ENCODE measurements at places on chromosomes 16 and 17.

DNA sequence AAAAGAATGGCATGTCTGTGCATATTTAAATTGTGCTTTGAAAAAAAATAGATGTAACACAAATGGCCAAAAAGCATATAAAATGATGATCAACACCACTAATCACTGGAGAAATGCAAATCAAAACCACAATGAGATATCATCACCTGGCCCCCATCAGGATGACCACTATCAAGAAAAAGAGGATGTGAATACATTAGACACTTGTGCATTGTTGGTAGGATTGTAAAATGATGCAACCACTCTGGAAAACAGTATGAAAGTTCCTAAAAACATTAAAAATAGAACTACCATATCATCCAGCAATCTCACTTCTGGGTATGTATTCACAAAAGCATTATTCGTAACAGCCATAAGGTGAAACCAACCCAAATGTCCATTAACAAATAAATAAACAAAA lies 91.5 kb downstream of the SPAG9 start:
- no peak for ATAC-seq

- peak; percentile 83 for ATAC-seq
Measured at GRCh38 chr17:61338000-61338798, 61.4 kb upstream of the TBX2 start.

DNA sequence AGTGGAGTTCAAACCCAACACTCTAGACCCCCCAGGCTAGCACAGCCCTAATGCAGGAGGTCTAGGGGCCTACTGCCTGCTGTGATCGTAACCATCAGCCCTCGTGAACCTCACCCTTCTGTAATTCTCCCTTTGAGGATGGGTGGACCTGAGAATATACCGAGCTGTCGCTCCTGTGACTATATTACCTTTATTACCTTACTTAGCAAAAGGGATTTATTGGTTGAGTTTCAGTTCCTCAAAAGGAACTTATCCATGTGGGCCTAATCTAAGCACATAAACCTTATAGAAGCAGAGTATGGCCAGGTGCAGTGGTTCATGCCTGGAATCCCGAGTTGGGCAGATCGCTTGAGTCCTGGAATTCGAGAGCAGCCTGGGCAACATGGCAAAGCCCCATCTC lies 19.2 kb upstream of the EMP2 start:
- no peak for ATAC-seq

- ATAC-seq = no peak
Measured at GRCh38 chr16:17983847-17984639, 352.5 kb downstream of the NPIPA8 start.

GRCh38 chr16:81586977-81587625 lies 142.5 kb downstream of the CMIP start:
- no peak for ATAC-seq

DNA sequence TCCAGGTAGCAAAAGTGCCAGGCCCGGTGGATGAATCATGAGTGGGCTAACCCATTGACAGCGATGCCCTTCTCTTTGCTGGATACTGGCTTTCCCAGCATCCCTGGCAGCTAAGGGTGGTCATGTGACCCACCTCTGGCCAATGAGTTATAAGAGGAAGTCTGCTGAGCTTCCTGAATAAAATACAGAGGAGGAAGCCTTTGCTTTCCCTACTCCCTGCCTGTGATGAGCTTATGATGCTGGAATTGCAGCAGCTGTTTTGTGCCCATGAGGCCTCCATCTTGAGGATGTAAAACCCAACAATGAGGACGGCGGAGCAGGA lies 15.0 kb upstream of the ATP2A3 start:
- ATAC-seq = no peak

- no peak for ATAC-seq
Measured at GRCh38 chr17:57329380-57330214, 73.3 kb downstream of the MSI2 start.

- ATAC-seq = no peak
Measured at GRCh38 chr16:49763826-49764225, 92.1 kb downstream of the ZNF423 start.

DNA sequence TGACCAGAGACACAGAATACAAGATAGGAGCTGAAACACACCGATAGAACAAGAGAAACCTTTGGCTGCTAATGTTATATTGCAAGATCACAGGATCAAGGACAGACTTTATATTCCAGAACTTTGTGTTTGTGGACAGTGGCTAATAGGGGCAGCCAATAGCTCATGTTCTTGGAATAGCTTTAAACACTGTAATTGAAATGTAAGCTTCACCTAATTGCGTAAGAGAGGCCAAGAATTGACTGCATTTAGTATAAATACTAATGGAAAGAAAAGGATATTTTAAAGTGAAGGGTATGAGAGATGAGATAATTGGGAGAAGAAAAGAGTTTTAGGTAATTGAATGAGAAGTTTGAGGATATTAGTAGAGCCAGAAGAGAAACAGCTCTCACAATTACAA lies 758.8 kb downstream of the CDH11 start:
- peak; percentile 12 for ATAC-seq

- ATAC-seq = no peak
Measured at GRCh38 chr17:81631482-81631881, 5.4 kb downstream of the NPLOC4 start.

DNA sequence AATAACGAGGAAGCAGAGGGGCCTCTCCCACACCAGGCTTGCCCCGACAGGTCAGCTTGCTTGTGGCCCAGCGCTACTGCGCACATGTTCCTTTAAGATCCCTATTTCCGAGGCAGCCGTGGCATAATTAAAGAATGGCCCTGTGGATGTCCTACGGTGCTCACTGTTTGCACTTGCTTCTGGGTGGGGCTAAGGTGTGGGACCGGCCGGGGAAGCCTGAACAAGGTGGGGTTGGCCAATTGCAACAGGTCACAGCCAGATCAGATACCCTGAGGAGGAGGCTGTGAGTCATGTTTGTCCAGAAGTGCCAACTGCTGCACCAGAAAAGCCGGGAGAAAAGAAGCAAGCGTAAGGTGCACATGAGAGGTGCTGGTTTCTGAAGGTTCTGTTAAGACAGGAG lies 158.5 kb upstream of the CACNG5 start:
- no peak for ATAC-seq

- ATAC-seq = no peak
Measured at GRCh38 chr16:13999895-14000425, 71.2 kb upstream of the MRTFB start.

DNA sequence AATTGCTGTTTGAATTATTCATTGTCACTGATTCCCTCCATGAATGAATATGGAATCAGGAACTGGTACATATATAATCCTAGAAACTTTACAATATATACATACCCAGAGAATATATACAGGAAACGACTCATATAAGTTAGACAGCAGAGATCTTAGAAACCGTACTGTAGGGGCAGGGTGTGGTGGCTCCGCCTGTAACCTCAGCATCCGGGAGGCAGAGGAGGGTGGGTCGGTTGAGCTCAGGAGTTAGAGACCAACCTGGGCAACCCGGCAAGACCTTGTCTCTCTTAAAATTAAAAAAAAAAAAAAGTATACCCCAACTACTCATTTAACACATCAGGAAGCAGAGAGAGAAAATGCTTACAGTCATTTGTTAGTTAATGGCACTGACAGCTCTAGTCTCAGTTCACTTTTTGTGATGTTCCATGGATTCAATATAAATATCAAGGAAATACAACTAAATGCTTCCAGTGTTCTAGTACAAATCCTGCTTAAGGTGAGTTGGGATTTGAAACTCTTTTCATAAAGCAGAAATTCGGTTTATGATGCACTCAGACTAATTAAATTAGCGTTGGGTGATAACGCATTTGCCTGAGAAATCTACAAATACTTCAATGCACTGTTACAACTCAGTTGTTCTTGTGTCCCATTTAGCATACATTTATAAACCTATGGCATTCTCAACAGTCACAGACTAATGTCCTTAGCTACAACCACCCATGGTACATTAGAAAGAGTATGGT lies 5.6 kb downstream of the GLG1 start:
- no peak for ATAC-seq

DNA sequence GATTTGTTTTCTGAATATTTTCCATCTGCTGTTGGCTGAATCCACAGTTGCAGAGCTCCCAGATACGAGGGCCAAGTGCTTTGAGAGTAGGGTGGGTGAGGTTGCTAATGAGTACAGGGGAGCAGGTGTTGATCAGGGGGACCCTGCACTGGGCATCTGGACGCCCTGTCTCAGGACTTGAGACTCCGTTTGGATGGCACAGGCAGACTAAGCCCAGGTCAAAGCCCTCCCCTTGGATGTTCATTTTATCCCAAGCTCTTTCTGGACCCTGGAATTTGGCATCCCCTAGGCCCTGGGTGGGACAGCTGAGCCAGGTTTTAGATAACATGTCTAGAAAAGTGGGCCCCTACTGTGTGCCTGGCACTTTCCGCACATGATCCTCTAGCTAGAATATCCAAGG lies 12.1 kb downstream of the USP6 start:
- no peak for ATAC-seq

GRCh38 chr17:61057257-61057656 lies 342.4 kb upstream of the TBX2 start:
- ATAC-seq = no peak

DNA sequence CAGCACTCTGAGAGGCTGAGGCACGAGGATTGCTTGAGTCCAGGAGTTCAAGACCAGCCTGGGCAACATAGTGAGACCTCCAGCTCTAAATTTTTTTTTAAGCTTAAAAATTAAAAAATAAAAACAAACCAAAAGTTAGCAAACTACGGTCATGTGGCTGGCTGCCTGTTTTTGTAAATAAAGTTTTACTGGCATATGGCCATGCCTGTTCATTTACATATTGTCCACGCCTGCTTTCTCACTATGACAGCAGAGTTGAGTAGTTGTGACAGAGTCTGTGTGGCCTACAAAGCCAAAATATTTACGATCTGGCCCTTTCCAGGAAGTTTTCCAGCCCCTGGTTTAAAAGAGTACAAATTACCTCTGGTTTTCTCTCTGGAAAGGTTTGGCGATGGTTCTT lies 3.3 kb downstream of the SLX4 start:
- ATAC-seq = no peak

DNA sequence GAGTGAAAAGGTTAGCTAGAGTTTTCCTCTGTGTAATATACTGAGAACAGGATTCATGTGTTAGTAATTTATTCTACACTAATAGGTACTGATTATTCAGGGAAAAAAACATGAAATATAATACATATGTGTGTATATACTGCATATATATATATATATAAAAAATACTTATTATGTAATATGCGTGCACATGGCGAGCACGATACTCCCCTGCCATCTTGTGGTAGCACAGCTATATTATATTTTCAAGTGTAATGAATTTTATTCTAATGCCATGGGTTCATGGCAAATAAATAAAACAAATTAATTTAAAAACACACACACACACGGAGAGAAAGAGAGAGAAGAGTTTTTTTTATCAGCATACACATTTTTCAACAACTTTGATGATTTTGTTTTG lies 460.6 kb downstream of the KCNJ2 start:
- ATAC-seq = peak; percentile 47

- no peak for ATAC-seq
Measured at GRCh38 chr16:67663151-67663876, 2.6 kb downstream of the PARD6A start.

- no peak for ATAC-seq
Measured at GRCh38 chr17:37182786-37183465, 192.9 kb upstream of the C17orf78 start.

DNA sequence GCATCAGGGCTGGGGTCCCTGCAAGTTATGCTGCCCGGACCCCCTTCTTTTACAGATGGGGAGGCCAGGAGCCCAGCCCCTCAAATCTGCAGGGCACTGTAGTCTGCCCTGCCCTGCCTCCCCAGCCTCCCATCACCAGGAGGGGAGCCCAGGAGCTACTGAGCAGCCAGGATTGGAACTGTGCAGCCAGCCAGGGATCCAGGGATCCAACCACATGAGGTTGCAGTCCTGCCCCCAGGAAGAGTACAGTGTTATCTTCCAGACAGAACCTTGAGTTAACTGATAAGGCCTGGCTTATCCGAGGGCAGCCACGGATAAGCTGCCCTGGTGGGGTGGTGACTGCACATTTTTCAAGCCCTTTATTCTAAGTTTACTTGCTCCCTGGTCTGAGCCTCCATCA lies 11.4 kb upstream of the NDRG4 start:
- no peak for ATAC-seq

DNA sequence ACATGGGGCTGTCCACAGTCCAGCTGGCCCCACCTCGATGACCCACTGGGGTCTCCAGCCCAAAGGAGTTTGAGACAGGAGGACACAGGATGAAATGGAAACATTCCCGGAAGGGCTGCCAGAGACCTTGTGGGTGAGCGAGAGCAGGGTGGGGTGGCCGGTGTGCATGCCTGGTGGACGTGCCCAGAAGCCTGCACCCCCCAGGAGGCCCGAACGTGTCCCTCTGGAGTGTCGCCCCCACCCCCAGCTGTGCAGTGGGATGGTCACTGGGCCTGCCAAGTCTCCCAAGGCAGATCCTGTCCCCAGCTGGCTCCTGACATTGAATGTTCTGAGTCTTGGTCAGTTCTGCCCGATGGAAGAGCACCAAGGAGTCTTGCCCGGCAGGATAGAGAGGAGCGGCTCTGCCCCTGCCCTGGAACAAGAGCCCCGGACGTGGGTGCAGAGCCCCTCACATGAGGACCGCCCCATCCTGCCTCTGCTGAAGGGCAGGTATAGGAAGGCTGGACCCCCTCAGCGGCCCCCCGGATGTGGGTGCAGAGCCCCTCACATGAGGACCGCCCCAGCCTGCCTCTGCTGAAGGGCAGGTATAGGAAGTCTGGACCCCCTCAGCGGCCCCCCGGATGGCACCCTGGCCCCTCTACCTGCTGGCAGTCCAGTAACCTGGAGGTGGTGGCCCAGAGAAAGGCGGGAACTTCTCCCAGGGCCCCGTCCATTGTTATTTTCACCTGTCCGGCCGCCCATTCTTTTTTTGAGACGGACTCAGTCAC lies 3.1 kb upstream of the CAPN15 start:
- no peak for ATAC-seq

DNA sequence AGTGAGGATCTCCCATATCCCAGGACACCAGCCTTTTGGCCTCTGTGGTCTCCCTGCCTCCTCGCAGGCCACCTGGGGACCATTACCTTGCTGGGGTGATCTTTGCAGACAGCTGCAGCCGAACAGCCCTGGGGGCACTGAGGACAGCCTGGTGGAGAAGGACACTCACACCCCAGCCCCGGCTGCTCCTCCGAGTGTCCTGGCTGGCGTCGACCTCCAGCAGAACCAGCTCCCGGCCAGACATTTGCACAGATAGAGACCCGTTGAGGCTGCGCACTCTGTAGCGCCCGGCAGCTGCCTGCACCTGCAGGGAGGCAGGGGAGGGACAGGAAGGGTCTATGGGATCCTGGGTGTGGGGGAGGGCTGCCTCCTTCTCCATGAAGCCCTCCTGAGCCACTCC lies 90.3 kb downstream of the RMI2 start:
- no peak for ATAC-seq

- ATAC-seq = peak; percentile 63
Measured at GRCh38 chr17:44222112-44222869, 2.8 kb upstream of the UBTF start.

GRCh38 chr17:74449306-74449705 lies 17.1 kb upstream of the CD300A start:
- ATAC-seq = no peak

All from SK-N-SH treated with all-trans-retinoic acid at 6 μM for 48 hours (cell line).